ENCODE measurements at places on chromosomes 4 and X.

DNA sequence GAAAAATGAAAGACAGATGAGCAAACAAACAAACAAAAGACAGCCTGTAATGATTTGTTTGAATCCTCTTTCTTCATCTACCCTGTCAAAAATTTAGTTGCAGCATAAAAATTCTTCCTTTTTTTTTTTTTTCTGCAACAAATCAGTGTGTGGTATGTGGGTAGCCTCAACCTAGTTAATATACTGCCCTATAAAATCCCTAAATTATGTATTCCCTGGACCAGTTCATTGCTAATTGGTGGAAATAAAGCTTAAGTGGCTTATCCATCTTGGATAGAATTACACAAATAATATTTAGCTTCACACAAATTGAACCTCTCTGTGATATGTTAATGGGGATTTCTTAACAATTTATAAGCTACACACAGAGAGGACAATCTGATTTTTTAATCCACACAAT, 208.4 kb downstream of the NDST4 start:
- no peak for DNase-seq

- no peak for DNase-seq
These were observed 129.0 kb downstream of the TMEM47 start for GRCh38 chrX:34528081-34528480.

- no peak for DNase-seq
These were observed 256.1 kb upstream of the PGRMC2 start for GRCh38 chr4:128543696-128544095.

DNA sequence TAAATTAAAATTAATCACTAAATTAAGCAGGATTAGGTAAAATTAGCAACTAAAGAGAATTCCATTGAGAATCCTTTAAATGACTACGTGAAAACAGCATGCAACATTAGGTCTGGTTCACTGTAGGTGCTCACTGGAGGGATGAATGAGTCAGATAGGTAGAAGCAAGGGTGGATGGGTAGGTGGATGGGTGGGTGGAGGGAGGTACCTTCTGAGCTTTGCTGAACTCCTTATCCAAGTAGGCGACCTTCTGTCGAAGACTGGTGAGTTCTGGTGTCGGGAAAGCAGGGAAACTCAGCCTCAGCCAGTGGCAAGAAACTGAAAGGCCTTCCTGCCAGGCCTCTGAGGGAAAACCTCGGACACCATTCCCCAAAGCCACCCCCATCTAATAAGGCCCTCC, 3.0 kb downstream of the GRIPAP1 start:
- DNase-seq = no peak

DNA sequence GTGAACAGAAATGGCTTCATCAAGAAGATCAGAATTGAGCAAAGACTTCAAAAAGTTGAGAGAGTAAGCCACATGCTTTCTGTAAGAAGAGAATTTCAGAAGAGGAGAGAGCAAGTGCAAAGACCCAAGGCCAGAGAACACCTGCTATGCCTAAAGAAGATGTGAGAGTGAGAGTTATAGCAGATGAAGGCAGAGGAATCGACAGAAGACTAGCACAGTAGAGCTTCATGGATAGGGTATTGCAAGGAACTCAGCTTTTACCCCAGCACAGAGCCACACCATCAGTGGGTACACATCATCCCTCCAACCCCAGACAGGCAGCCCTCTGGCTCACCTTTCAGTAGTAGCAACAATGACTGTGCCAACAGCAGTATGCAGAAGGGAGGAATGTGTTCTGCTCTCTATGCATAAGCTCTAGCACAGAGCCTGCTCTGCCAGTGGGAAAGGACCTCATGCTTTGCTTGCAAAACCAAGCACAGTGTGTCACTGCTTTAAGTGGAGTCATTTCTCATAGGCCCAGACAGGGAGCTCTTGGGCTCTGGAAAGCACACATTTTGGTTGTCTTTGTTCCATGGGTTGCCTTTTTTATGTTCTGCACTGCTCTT, 318.6 kb downstream of the NAF1 start:
- DNase-seq = no peak

GRCh38 chr4:87017580-87018342, 83.0 kb downstream of the AFF1 start:
- DNase-seq = no peak

- no peak for DNase-seq
These were observed 15.1 kb upstream of the TNIP2 start for GRCh38 chr4:2771264-2771663.

DNA sequence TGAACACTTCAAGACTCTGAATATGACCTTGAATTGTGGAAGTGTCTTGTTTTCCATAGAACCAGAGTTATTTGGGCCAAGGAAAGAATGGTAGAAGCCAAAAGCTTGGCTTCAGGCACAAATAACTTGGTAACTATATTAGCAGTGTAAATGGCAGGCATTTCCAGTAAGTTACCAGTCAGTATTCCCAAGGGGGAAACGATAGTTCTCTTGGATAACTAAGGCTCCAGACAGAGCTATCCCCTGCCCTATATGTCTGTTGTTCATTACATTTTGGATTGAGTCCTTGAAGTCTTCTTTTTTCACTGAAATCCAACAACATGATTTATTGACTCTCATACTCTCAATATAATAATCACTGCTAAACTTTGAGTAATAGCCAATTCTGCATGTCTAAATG, 364.1 kb downstream of the MAGEB5 start:
- no peak for DNase-seq

GRCh38 chr4:5865896-5866599, 26.8 kb downstream of the CRMP1 start:
- no peak for DNase-seq

DNA sequence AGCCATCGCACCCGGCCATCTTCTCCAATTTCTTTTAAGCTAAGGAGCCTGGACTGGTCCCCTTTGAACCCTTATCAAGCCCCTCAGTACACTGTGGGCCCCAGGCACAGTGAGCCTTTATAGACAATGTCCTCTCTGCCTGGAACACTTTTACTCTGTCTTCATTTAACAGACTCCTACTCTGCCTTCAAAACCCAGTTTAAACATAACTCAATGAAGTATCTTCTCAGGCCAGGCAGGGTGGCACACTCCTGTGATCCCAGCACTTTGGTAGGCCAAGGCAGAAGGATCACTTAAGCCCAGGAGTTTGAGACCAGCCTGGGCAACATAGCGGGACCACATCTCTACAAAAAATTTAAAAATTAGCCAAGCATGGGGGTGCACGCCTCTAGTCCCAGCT, 27.5 kb upstream of the SMS start:
- DNase-seq = no peak

GRCh38 chr4:61428950-61429349, 228.8 kb downstream of the ADGRL3 start:
- no peak for DNase-seq

GRCh38 chrX:110414273-110414672, 55.6 kb downstream of the RTL9 start:
- no peak for DNase-seq

DNA sequence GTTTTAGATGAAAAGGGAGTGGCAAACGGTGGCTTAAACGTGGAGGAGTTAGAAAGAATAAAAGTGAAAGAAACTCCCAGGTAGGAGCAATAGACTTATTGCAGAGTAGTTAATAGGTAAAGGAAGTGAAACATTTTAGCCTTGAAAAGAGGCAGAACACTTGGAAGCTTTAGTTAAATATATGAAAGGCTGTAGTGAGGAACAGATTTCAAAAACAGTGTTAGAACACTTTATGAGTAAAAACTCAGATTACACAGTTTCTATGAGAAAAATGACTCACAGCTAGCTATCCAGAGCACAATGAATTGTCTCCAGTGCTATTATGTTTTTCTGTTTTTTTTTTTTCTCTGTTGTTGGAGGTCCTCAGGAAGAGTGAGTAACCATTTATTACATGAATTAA, 45.8 kb downstream of the TACR3 start:
- no peak for DNase-seq
